GM12865 (cell line): ENCODE measurements at places on chromosomes 5 and 9.
A peak's percentile ranks its signal among the peaks of the same experiment; 100 is the strongest.

GRCh38 chr5:143030349-143030748 is 260.2 kb downstream of the ARHGAP26 start:
- DNase-seq = no peak

DNA sequence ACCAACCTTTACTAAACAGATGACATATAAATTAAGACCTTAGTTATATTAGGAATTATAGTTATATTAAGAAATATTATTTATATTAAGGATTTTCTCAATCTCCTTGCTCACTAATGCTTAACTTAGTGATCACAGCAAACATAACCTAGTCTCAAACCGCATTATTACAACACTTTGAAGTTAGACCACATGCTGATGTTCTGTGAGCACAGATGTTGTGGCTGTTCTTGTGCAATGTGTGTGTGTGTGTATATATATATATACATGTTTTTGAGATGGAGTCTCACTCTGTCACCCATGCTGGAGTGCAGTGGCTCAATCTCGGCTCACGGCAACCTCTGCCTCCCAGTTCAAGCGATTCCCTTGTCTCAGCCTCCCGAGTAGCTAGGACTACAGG is 20.5 kb downstream of the ELP1 start:
- no peak for DNase-seq

DNA sequence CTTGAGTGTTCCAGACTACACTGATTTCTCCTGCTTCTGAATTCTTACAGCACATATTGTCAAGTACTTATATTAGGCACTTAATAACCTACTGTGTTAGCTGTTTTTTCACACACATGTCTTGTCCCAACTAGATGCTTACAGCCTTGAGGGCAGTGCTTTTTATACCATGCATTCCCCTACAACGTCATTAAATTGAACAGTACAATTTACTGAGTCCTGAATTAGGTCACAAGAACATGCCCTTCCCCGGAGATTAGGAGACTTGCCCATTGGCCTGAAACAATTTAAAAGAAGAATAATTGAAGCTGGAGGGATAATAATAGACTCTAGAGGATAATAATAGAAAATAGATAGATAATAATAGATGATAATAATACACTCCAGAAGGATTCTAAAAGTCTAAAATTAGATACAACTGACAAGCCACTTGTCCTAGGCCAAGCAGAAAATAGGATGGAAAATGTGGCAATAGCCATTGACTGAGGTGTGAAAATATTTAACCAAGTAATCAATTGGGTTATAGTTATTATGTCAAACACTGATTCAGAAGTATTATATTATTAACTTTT is 112.6 kb upstream of the SLC12A2 start:
- DNase-seq = no peak

DNA sequence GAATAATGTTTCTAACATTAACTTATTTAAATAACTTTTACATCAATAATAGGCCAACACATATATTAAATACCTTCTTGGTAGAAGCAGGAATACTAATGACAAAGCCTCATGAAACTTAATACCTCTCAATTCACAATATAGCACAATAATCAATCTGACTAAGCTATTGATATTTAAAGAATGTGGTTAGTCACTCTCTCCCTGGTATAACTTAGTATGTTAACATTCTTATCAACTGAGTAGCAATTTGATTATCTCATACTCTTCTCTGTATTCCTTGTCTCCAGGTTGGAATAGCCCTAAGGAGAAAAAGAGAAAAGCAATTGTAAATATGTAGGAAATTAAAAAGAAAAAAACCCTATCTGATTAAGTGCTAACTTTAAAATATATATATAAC is 4.9 kb upstream of the PGGT1B start:
- DNase-seq = no peak

GRCh38 chr5:146076455-146076854 is 28.9 kb downstream of the PLAC8L1 start:
- DNase-seq = no peak

- DNase-seq = no peak
Observed at GRCh38 chr5:15558240-15558639, 58.3 kb downstream of the FBXL7 start.

DNA sequence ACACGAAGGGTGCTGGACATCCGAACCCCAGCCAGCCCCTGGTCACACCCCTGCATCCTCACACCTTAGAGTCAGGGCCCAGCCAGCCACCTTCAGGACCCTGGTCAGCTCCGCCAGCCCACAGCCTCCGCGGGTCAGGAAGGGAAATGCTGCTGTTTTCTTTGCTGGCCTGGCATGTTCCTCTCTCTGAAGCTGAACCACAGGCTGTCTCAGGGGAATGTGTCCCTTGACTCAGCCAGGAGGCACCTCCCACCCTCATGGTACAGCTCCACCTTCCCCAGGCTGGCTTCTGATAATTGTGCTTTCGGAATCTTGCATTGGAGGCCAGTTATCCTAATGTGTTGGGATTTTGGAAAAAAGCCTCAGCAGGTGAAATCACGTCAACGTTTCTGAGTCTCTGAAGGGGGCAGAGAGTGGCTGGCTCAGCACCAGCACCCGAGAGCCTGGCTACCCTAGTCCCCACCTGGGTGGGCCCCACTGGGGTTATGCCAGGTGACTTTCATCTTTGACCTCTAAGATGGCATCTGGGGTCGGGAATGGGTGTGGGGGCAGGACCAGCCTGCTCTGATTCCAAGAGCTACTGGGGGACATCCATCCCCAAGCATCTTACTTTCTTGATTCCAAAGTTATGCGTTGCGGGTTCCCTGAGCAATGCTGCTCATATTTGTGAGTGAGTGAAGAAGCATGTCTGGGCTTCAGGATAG is 9.8 kb upstream of the OLFM1 start:
- DNase-seq = no peak

GRCh38 chr5:103919506-103919905 is 356.9 kb upstream of the NUDT12 start:
- no peak for DNase-seq

DNA sequence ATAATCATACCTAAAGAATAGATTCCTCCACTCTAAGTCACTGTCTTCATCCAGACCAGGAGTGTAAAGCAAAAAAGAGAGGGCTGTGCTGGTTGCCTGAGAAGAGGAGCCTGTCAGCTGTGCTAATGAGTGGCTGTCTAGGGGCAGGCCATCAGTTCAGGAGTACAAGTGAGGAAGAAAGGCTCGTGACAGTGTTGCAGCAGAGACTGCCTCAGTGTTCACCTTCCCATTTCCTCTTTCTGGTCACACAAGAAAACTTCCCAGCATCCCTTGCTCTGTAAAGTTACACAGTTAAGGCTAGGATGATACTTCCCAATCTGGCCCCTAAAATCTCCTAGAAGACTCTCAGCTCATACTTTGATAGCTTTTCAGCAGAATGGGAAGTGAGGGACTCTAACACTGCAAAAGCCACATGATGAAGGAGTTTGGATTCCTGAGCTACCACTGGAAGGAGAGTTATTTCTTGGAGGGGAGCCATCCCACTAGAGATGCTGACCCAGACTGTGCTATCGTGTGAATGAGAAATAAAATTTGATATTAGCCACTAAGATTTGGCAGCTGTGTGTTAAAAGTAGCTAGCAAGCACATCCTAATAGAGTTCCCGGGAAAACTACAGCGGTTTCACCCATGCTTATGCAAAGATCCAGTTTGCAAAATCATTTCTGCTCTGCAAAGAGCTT is 67.1 kb downstream of the ADAMTS12 start:
- peak; percentile 28 for DNase-seq

- no peak for DNase-seq
Observed at GRCh38 chr5:83577036-83577636, 105.6 kb downstream of the VCAN start.

DNA sequence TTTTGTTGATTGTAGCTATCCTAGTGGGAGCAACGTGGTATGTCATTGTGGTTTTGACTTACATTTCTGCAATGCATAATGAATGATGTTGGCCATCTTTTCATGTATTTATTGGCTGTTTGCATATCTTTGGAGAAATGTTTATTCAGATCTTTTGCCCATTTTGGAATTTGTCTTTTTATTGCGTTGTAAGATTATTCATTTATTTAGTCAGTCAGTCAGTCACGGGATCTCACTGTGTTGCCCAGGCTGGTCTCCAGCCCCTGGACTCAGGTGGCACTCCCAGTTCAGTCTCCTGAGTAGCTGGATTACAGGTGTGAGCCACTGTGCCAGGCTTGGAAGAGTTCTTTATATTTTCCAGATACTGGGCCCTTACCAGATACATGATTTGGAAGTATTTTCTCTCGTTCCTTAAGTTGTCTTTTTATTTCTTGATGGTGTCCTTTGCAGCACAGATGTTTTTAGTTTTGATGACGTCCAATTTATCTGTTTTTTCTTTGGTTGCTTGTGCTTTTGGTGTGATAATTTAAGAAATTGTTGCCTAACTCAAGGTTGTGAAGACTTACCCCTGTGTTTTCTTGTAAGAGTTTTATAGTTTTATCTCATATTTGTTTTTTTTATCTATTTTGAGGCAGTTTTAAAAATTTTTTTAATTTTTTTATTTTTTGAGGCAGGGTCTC is 67.1 kb downstream of the EHMT1 start:
- DNase-seq = no peak
